ENCODE measurements at places on chromosomes 5 and 9.

- no peak for DNase-seq
These were observed 248.1 kb downstream of the CETN3 start for GRCh38 chr5:90161414-90161813.

DNA sequence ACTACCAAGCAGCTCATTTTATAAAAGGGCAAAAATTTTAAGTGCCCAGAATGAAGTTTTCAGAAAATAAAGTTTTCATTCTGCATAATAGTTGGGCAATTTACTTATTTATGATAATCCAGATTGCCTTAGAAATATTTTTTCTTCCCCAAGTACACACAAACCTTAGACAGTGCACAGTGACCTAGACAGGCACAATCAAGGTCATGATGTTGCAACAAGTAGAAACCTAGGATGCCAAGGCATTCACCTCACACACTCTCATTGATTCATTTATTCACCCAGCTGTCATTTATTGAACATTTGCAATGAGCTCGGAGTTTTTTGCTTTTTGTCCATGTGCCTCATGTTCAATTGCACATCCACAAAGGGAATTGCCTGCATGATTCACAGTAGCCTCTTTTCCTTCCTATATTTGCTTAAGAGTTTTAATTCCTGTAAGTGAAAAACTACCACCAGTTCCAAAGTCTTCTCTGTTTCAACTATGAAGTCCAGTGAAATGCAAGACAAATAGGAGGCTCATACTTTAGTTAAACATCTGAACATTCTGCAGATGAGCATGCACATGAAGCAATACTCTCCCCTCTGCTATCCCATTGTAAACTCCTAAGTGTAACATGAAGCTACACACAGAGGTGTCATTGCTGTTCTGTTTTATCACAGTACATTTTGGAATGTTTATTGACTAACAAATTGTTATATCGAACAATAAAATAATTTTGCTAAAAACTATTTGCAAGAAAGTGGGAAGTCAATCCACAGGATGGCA, 122.9 kb downstream of the HINT1 start:
- no peak for DNase-seq

DNA sequence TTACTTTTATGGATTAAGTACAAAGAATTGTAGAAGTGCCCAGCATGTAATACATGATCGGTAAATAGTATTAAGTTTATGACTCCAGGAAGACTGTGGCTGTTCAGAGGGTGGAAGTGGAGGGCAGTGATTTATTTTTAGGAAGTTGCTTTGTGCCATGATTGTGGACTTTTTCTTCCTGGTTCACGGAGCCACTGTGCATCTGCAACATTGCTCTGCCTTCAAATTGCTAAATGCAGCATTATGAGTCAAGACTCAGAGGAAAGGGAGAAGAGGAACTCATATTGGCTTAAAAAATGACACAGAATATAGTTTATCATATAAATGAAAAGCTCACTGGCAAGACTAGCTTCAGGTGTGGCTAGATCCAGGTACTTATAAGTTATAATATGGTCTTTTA, 301.5 kb downstream of the KCTD16 start:
- no peak for DNase-seq

- DNase-seq = no peak
These were observed 11.9 kb upstream of the PDLIM4 start for GRCh38 chr5:132245593-132245992.

- DNase-seq = no peak
These were observed 30.0 kb upstream of the ELAVL2 start for GRCh38 chr9:23855873-23856604.

DNA sequence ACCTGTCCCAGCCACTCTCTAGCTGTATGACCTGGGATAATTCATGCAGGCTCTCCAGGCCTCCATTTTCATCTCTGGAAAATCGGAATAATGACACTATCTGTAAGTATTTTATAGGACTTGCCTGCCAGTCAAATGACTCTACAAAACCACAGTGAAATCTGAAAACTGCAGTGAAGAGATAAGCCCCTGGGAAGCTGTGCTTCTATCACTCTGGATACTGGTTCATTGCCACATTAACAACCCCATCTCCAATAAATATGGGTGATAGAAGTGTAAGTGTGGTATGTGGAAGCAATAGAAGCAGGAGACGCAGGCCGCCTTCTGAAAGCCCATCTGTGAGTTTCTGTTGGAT, 31.8 kb downstream of the WHRN start:
- no peak for DNase-seq

GRCh38 chr9:3528451-3528850, 2.6 kb upstream of the RFX3 start:
- no peak for DNase-seq

DNA sequence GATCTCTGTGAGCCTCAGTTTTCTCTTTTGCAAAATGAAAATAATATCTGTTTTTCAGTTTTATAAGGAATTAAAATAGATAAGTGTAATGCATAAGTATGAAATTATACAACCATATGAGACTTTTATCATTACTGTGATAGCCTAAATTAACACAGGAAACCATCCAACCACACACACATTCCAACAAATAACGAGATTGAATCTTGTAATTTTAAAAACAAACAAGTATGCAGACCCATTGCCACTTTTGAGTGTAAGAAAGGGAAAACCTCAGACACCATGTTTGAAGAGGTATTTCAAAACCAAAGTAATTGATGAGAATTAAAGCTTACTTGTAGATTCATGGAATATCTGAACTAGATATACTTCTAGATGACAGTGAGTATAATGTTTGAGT, 32.0 kb downstream of the XRCC4 start:
- no peak for DNase-seq

- no peak for DNase-seq
These were observed 21.4 kb downstream of the KLHL3 start for GRCh38 chr5:137714494-137714893.

DNA sequence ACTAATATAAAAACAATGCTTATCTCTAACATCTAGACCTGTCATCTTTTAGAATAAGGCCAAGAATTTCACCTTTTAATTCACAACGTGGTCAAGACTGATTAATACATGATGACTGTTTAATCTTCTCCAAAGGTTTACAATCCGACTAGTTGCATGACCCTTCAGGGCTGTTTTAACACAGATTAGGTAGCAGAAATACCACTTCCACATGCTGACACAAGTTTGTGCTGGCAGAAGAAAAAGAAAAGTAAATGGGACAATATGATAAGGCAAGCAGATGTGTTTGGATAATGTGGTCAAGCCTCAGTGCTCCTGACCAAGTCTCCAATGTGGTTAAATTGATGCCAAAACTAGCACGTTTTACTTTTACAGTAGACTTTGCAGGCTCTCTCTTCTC, 31.1 kb downstream of the SEMA6A start:
- no peak for DNase-seq

Measured in right renal pelvis (tissue), 4 donors.